Transverse colon (tissue), 4 donors: ENCODE measurements at places on chromosomes 11 and 22. TPM values are rescaled to one million over a fixed set of nuclear protein-coding genes. Genes with fewer than 3 reads are reported as not detected.

Gene NCF4
- total RNA-seq = 98.7 TPM

Gene OTOG
- total RNA-seq = not detected

Gene MDK
- 34.4 TPM for total RNA-seq

Gene SLC1A2
- total RNA-seq = not detected
